CD4-positive, alpha-beta T cell treated with Interleukin-6 for 4 hours (primary cell): ENCODE measurements at places on chromosomes 3 and 15.
A peak's percentile ranks its signal among the peaks of the same experiment; 100 is the strongest.

DNA sequence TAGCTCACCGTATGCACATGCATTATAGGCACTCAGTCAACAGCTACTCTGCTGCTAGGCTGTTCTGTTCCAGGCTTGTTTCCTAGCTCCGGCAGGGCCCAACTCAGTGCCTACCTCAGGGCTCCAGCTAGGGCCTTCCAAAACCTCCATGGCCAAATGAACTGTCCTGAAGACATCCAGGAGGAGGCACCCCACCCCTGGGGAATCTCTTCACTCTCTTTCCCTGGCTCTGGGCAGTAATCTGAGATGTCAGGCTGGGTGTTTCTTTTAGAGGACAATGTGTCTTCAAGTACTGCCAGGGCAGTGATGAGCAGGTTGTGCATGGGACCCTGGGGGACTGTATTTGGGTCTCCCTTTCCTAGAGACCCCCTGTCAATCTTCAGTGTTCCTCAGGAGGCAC lies 38.3 kb upstream of the TPM1 start:
- no peak for DNase-seq

GRCh38 chr3:23446301-23446700 lies 243.2 kb downstream of the UBE2E2 start:
- DNase-seq: no peak

DNA sequence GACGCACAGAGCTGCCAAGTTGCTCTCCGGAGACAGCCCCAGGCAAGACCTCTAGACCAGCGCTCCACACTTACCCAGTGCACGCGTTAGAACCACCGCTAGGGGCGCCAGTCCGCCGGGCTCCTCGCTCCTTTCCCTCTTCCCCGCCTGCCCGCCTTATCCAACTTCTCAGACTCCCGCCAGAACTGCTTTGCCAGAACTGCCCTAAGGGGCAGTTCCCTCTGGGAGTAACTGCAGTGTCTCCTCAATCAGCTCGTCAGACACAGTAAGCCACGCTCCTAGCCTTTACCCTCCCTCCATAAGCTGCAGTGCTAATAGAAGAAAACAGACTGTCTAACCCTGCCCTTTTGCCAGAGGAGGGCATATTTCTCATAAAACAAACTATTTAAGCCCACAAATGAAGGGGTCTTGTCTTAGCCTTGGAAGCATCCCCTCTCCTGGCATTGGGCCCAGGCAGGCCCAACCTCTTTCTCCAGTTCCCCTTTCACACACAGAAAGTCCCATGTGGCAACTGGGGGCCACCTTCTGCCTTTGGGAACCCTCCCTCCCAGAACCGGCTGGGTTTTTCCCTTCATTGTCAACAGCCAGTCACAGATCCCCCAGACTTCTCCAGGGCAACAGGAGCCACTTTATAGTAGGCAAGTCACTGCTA lies 3.7 kb downstream of the BMF start:
- peak; percentile 82 for DNase-seq

- no peak for DNase-seq
Measured at GRCh38 chr3:14914779-14915117, 32.6 kb upstream of the NR2C2 start.
